ENCODE measurements at places on chromosomes 7 and 10. TPM values are rescaled to one million over a fixed set of nuclear protein-coding genes. Genes with fewer than 3 reads are reported as not detected.
A peak's percentile ranks its signal among the peaks of the same experiment; 100 is the strongest.

- no peak for DNase-seq
- H3K36me3 ChIP-seq = peaks cover 4% of the 10 kb centered on the region
- H3K27me3 ChIP-seq = no peaks in the 10 kb centered on the region
- peaks cover 4% of the 10 kb centered on the region for H3K4me1 ChIP-seq
- H3K4me3 ChIP-seq = no peak overlapping the region
These were observed 33.6 kb downstream of the GSAP start for GRCh38 chr7:77382532-77382931.

The COL13A1 gene
- total RNA-seq = not detected

DNA sequence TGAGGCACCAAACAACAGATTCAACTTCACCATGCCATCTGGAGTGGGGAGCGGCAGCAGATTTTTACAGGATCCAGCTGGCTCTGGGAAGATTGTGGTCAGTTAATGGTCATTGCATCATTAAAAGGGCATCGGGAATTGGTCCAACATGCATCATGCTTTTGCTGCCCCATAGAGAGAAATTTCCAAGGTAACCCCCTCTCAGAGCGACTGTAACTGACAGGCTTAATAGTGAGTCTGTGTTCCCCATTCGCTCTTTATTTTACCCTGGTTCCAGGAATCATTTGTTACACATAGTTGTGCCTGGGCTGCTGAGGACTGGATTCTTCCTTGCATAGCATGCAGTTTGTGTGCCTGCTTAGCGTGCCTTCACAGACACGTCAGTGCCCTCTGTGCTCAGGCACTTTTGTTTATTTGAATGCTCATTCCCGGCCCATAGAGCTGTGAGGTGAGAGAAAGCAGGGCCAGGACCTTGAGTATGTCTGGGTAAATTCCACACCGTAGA is 49.9 kb downstream of the CDHR3 start:
- H3K27me3 ChIP-seq = no peaks in the 10 kb centered on the region
- peaks cover 32% of the 10 kb centered on the region for H3K4me1 ChIP-seq
- DNase-seq = no peak
- H3K4me3 ChIP-seq = no peak overlapping the region

The SFMBT2 gene
- total RNA-seq = 23.1 TPM

DNA sequence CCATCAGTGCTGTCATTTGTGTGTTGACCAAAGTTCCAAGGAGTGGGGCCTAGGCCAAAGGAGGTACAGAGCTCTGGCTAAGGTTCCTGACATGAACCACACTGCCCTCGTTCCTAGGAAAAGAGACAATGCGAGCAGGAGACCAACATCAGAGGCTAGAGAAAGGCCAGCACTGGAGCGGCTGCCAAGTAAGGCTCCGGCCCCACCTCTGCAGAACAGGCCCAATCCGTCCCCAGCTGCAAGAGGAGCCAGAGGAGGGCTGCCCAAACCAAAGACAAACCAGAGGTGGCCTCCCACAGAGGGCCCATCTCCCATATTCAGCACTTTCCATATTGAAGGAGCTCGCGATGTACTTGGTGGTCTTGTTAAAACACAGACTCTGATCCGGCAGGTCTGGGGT is 81.0 kb downstream of the FAM53B start:
- no peak overlapping the region for H3K27ac ChIP-seq
- H3K27me3 ChIP-seq = no peaks in the 10 kb centered on the region
- peaks cover 2% of the 10 kb centered on the region for H3K36me3 ChIP-seq
- no peak overlapping the region for H3K4me3 ChIP-seq
- peaks cover 25% of the 10 kb centered on the region for H3K4me1 ChIP-seq

The FOXP2 gene
- not detected for total RNA-seq

DNA sequence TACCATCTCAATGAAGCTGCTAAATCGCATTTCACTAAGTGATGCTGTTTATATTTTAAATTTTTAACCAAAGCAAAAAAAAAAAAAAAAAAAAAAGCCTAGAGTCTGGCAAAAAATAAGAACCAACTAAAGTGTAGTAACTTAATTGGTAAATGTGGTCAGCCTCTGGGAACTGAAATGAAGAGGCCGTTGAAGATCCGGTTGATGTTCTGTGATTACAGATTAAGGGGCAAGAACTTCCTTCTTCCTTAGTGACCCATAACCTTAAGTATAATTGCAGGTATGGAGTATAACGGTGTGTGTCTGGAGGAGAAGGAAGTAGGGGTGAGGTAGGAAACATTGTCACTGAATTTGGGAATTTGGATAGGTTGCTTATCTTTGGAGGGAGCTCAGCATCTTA is 7.7 kb upstream of the SRGN start:
- H3K27ac ChIP-seq = no peak overlapping the region
- no peaks in the 10 kb centered on the region for H3K36me3 ChIP-seq
- no peak overlapping the region for H3K4me3 ChIP-seq
- peaks cover 3% of the 10 kb centered on the region for H3K4me1 ChIP-seq
- no peaks in the 10 kb centered on the region for H3K27me3 ChIP-seq

- H3K4me1 ChIP-seq = no peaks in the 10 kb centered on the region
- no peaks in the 10 kb centered on the region for H3K36me3 ChIP-seq
- no peak overlapping the region for H3K4me3 ChIP-seq
- H3K27me3 ChIP-seq = no peaks in the 10 kb centered on the region
- no peak for DNase-seq
These were observed 282.3 kb upstream of the DKK1 start for GRCh38 chr10:52031771-52032170.

The ASZ1 gene
- not detected for total RNA-seq

DNA sequence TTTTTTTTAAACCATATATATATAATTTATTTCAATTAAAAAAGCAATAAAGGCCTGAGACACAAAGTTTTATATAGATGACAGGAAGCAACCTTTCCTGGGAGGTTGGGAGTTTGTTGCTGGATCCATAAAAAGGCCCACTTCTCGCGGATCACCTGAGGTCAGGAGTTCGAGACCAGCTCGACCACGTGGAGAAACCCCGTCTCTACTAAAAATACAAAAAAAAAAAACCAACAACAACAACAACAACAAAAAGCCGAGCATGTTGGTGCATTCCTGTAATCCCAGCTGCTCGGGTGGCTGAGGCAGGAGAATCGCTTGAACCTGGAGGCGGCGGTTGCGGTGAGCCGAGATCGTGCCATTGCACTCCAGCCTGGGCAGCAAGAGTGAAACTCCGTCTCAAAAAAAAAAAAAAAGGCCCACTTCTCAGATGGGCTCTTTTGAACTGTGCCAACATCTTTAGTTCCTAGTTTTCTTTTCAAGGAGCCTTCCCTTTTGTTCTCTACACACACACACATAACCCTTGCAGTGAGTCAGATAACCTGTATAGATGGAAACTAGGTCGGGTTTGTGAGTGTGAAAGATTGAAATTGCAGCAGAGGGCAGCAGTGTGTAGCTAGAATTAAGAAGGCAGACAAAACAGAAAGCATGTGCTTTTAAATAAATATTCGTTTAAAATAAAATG is 1.2 kb upstream of the SMNDC1 start:
- peaks cover 36% of the 10 kb centered on the region for H3K4me1 ChIP-seq
- H3K27ac ChIP-seq = peak overlapping the region; percentile 95
- peak; percentile 53 for DNase-seq

The ZNF239 gene
- 1.7 TPM for total RNA-seq

The AFAP1L2 gene
- total RNA-seq = 3.2 TPM

The LIPN gene
- not detected for total RNA-seq

DNA sequence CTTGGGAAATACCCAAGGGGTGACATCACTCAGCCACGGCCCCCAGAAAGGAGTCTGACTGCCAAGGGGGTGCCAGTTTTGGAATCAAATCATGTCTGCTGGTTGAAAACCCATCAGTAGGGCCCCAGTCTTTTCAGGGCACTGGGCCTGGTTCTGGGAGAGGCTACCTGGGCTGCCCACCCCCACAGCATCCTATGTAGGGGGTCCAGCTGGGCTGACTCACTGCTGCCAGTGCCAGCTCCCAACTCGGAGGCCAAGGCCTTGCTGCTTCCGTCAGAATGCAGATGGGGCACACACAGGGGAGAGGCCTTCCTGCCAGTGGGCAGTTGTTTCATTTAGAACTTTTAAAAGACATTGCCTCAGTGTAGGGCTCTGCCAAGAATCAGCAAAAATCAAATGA is 39.5 kb upstream of the DMBT1 start:
- no peak for DNase-seq
- peaks cover 8% of the 10 kb centered on the region for H3K27me3 ChIP-seq
- peaks cover 9% of the 10 kb centered on the region for H3K4me1 ChIP-seq
- H3K4me3 ChIP-seq = no peak overlapping the region
- H3K36me3 ChIP-seq = no peaks in the 10 kb centered on the region

DNA sequence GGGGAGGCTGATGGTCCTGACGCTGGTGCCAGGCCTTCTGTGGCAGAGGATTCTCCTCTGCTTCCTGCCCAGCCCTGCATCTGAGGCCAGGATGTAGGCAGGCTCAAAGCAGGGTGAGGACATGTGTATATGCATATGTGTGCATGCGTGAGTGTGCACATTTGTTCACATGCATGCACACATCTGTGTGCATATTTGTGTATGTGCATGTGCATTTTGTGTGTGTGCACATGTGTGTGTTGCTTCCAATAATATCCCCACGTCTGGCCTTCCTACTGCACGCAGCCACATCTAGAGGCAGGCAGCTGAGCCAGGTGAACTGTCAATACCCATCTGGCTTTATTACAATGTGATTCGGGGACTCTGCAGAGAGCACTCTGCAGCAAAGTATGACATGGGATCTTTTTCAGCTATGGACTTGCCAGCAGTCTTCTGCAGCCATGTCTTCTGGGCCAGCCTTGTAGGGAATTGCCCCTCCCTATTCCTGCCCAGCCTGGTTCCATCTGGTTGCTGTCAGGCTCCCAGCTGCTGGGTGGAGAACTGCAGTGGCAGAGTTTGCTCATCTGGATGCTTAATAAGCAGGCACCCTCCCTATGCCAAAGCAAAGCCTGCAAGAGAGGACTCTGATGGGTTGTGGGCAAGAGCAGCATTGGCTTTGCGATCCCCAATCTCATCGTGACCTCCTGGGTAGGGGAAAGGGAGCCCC is 140.7 kb downstream of the PFKFB3 start:
- H3K4me1 ChIP-seq = peaks cover 31% of the 10 kb centered on the region
- no peak overlapping the region for H3K4me3 ChIP-seq
- no peaks in the 10 kb centered on the region for H3K27me3 ChIP-seq

All from activated naive CD8-positive, alpha-beta T cell treated with anti-CD3 and anti-CD28 coated beads for 36 hours (primary cell).